ENCODE measurements at places on chromosomes 12 and 14. TPM values are rescaled to one million over a fixed set of nuclear protein-coding genes. Genes with fewer than 3 reads are reported as not detected.

Gene SERPINA12
- not detected for total RNA-seq

Gene BATF
- 0.61 TPM for total RNA-seq

Gene OTOGL
- total RNA-seq, result 0.59 TPM

Gene RDH12
- total RNA-seq, result 0.28 TPM

GRCh38 chr12:46184798-46185595 lies 83.8 kb downstream of the SLC38A1 start:
- H3K4me1 ChIP-seq, result no peaks in the 10 kb centered on the region
- no peak overlapping the region for H3K27ac ChIP-seq
- peaks cover 8% of the 10 kb centered on the region for H3K36me3 ChIP-seq
- H3K27me3 ChIP-seq, result no peaks in the 10 kb centered on the region
- no peak overlapping the region for H3K4me3 ChIP-seq
- no peak for DNase-seq

GRCh38 chr12:111775205-111776193 lies 8.8 kb downstream of the ALDH2 start:
- DNase-seq, result no peak
- peaks cover 25% of the 10 kb centered on the region for H3K36me3 ChIP-seq
- peaks cover 27% of the 10 kb centered on the region for H3K4me1 ChIP-seq
- H3K27me3 ChIP-seq, result no peaks in the 10 kb centered on the region
- peak overlapping the region; percentile 81 for H3K27ac ChIP-seq
- H3K4me3 ChIP-seq, result no peak overlapping the region

DNA sequence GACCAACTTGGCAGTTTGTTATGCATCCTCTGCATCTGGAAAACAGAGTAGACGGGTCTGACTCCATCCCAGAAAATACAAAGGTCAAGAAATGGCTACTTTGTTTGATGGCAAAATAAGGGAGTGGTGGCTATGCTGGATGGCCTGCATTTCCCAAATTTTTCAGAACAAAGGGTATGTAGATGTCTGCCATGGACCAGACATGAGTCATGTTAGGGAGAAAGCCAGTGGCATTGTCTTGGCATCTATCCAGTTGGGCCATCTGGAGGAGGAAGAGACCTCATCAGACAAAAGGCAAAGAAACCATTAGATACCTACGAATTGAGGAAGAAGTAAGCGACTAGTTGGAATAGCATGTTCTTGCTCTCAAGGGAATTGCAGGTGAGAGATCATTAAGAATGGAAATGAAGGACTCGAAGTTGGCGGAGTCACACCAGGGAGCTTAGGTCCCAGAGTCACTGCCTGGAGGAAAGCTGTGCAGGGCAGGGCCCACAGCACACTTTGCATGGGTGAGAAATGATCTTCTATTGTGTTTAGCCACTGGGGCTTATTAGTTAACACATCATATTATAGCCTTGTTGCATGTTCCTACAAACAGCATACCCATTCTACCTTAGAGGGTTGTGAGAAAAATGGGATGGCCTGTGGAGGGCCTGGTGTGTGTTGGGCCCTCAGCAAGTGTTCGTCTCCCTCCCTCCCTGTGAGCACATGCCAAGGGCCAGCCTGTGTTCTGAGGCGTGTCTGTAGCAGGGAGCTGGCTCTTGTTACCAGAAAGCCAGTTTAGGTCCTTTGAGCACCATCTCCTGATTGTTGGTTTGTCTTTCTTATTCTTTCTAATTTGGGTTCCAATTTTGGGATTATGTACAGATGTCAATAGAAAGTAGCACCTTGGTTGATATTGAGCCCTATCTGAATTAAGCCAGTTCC lies 119.4 kb downstream of the KTN1 start:
- no peak overlapping the region for H3K27ac ChIP-seq
- no peaks in the 10 kb centered on the region for H3K36me3 ChIP-seq
- no peaks in the 10 kb centered on the region for H3K4me1 ChIP-seq
- H3K27me3 ChIP-seq, result no peaks in the 10 kb centered on the region
- no peak for DNase-seq

DNA sequence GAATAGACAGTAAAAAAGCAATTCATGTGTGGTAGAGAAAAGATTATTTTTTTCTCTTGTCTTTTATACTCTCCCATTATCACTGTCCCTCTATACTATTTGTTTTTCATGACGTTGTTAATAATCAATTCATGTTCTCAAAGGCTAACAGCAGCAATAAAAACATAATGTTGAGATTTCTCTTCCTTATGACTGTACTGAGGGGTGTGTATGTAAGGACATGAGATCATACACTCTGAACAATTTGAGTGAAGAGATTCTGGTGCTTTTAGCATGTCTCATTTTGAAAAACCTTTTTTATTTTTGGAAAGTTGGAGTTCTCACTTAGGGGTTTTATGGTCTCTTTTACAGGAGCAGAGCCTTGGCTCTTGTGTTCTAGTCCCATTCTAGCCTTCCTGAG lies 3.8 kb upstream of the TSPAN8 start:
- H3K4me1 ChIP-seq, result peaks cover 2% of the 10 kb centered on the region
- H3K36me3 ChIP-seq, result no peaks in the 10 kb centered on the region
- no peak overlapping the region for H3K27ac ChIP-seq
- H3K4me3 ChIP-seq, result no peak overlapping the region

- no peak for DNase-seq
- H3K4me3 ChIP-seq, result no peak overlapping the region
- H3K4me1 ChIP-seq, result no peaks in the 10 kb centered on the region
- no peak overlapping the region for H3K27ac ChIP-seq
Measured at GRCh38 chr12:21472197-21472823, 29.1 kb downstream of the RECQL start.

DNA sequence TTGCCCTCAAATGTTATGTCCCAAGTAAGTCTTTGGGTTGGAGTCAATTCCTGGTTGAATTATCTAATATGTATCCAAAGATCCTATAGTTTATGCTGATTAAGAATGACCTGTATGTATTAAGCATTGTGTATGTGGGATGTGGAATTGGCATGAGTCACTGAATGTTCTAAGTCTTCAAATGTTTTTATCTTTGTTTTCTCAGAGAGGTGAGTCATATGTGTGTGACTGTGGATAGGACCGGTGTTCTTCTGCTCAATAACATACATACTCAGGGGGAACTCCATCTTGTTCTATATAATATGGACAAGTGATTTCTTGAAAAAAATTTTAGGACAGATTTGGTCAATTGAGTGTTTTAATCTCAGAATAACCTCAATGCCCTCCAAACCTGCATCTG lies 57.9 kb downstream of the NAV3 start:
- H3K4me3 ChIP-seq, result no peak overlapping the region
- no peak for DNase-seq
- no peaks in the 10 kb centered on the region for H3K27me3 ChIP-seq
- no peak overlapping the region for H3K27ac ChIP-seq

All from spinal cord (tissue), 10 donors.